Stimulated activated memory B cell treated with anti-CD40 and anti-IgM and Interleukin-4, amounts not matched to agents 10 μg/mL and 1 μg/mL and 100 μg/mL, for 72 hours (primary cell): ENCODE measurements at places on chromosomes 4 and X.

DNA sequence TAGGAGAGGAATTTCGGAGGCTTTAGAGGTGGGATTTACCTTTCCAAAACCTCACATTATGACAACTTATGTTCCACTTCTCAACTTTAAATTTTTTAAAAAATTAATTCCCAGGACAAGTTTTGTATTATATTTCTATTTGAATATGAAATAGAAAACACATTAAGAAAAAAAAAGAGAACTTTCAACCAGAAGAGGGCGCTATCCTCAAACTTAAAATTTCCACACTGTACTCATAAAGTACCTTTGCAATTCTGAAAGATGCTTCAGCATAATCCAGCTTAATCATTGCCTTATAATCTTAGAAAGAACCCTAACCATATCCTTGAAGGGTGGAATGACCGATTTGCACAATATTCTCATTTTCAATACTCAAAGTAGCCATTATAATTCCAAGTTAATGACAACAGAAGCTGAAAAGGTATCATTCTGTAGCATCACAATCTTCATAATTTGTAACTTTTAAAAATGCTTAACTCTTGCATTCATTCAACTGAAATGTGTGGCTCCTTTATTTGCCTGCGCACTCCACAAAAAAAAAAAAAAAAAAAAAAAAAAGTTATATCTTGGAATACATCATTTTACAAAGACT lies 158.0 kb downstream of the KCNIP4 start:
- ATAC-seq: no peak

- no peak for ATAC-seq
Observed at GRCh38 chr4:95379633-95380032, 169.1 kb downstream of the UNC5C start.

DNA sequence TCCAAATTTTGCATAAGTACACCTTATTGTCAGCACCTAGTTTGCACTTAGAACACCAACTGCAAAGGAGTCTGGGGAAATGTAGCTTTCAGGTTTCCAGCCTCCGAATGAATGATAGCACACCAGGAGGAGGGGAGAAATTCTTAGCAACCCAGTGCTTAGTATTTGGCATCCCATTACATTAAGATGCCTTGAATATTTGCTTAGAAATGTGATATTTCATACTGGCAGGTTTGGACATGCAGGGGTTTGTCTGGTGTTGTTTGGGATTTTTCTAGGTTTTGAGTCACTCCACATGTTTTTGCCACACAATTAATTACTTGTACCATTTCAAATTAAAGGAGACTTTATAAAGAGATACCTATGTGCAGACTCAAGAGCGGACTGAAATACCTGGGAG lies 60.3 kb upstream of the CAMK2D start:
- ATAC-seq: no peak

GRCh38 chr4:7516773-7517144 lies 82.0 kb upstream of the PSAPL1 start:
- ATAC-seq: no peak

GRCh38 chrX:154505734-154506133 lies 10.3 kb downstream of the FAM3A start:
- no peak for ATAC-seq

DNA sequence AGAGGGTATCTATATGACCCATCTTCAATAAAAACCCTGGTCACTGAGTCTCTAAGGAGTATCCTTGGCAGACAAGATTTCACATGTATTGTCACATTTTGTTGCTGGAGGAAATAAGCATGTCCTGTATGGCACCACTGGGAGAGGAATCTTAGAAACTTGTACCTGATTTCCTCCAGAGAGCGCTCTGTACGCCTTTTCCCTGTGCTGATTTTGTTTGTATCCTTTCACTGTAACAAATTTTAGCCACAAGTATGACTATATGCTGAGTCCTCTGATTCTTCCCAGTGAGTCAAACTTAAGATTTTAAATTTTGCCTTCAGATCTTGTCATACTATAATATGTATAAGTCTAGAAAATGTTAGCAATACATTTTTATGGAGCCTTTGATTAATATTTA lies 102.8 kb downstream of the ITIH6 start:
- ATAC-seq: no peak

GRCh38 chr4:115865736-115866135 lies 752.3 kb upstream of the NDST4 start:
- no peak for ATAC-seq

DNA sequence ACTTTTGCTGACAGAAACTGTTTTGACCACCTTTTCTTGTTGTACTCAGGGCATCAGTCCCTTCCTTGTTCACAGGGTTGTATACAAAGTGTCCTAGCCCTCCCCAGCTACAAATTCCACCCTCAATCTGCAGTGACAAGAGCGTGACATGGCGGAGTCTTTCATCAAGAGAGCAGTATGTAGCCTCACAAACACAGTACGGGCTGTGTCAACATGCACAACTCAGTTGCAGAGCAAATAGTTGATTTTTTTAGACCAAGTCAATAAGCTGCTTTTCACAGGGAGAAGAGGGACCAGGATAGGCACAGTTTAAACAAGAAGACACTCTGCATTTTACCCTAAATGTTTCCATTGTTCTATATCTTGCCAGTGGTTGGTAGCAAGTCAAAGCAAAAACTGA lies 8.6 kb upstream of the HS6ST2 start:
- ATAC-seq: no peak

DNA sequence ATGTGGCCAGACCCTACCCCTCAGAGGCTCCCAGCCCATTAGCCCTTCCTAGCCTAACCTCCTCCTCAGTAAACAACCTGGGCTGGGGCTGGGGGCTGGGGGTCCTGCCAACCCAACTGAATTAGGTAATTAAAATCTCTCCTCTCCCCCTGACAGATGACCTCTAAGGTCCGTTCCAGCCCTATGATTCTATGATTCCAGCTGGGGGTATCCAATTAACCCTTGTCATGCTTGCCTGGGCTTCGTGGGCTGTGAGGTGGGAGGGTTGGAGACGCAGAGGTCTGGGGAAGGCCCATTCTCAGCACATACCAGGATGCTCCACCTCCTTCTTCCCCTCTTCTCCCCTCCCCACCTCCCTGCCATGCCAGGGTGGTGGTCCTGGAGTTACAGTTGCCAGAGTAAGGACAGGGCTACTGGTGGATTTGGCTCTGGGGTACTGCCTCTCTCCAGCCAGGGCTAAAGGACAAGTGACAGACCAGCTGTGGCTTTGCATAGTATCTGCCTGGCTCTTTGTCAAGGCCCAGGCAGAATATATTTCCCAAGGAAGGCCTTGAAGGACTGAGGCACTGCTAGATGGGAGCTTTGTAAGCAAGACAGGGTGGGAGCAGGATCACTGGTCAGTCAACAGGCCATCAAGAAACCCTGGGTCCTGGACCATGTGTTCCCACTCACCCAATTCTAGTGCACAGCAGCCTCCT lies 82.1 kb downstream of the EFNB1 start:
- ATAC-seq: no peak

DNA sequence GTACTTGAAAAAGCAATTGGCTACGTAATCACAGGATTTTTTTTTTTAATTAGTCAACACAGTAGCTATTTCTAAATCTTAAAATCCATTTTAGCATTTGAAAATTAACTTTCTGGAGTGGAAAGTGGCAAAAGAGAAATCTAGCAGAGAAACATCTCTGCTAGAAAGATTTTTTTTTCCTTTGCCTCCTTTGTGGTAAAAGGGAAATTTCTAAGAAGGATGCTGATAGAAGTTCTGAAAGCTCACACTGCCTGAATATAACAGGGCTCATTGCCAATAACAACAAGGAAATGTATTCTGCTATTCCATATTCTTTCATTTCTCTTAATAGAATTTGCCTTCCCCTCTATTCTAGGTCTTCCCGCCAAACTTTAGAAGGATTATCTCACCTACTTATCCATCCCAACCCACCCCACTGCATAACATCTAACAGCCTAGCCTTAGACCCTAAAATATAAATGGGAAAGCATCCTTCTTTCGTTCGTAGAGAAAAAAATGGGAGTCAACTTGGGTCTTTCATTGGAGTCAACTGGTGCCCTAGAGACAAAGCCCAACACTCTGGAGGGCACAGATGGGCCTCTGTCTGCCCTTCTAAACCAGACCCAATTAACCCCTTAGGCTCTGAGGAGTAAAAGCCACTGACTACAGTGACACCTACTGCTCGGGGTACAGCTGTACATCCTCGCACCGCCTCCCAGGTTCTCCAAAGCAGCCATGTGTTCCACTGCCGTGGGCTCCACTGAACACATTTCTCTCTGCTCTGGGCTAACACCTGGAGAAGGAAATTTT lies 103.9 kb downstream of the MAML3 start:
- ATAC-seq: no peak

DNA sequence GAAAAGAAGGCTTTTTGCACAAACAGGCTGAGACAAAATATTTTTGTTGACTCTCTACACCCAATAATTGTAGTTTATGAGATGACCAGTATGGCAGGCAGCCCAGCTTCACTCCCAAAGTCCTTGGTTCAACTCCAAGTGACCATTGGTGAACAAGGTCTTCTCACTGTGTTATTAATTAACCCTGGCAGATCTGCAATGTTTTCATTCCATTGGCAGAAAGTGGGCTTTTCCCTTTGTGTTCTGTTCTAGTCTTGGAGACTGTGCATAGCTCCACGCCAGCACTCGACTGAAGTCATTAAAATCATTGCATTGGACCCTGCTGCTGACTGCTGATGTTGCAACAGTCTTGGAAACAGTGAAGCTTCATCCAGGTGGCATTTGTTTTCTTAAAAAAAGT lies 277.3 kb upstream of the HAND2 start:
- no peak for ATAC-seq

GRCh38 chr4:110411574-110412011 lies 64.4 kb upstream of the ENPEP start:
- ATAC-seq: no peak

DNA sequence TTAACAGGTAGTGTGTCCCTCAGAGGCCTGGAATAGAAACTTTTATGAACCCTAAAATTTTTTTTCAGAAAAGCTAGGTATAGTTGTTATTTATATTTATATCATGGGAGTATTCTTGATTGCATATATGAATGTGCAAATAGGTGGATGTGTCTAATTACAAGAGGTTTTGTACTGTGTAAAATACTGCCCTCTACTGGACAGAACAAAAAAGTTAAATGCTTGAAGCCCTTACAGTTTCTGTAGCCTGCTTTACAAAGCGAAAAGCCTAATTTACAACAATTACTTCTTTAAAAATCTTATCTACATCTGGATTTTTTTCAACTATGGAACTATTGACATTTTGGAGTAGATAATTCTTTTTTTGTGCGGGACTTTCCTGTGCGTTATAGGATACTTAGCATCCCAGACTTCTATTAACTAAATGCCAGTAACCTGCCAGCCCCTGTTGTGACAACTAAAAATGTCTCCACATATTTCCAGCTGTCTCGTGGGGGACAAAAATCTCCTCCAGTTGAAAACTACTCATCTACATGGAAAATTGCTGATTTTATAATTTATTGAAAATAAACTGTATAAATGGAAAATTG lies 35.1 kb downstream of the ENPEP start:
- no peak for ATAC-seq
